Stimulated activated CD4-positive, alpha-beta T cell treated with anti-CD3 and anti-CD28 coated beads, Interleukin-4, amount 100 ng/mL, for 1 hour (primary cell): ENCODE measurements at places on chromosomes 6 and 20.
A peak's percentile ranks its signal among the peaks of the same experiment; 100 is the strongest.

- DNase-seq = no peak
Observed at GRCh38 chr20:54848984-54849538, 373.7 kb downstream of the DOK5 start.

DNA sequence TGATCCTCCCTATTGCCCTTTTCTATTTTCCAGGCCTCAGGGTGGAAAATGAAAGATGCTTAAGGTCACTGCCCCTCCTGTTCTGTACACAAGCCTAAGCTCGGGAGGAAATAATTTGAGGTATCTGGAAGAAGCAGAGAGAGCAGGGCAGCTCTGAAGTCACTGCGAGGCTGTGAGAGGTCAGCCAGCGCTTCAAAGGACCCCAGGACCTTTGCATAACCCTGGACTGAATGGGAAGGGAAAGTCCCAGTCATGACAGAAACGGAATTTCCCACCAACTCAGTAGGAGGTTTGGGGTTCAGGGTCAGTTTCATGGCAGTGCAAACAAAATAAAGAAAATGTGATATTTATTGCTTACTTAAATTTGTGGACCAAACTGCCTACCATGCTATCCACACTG, 58.1 kb downstream of the LRFN2 start:
- DNase-seq = no peak

GRCh38 chr20:52978851-52979250, 6.7 kb downstream of the TSHZ2 start:
- no peak for DNase-seq

DNA sequence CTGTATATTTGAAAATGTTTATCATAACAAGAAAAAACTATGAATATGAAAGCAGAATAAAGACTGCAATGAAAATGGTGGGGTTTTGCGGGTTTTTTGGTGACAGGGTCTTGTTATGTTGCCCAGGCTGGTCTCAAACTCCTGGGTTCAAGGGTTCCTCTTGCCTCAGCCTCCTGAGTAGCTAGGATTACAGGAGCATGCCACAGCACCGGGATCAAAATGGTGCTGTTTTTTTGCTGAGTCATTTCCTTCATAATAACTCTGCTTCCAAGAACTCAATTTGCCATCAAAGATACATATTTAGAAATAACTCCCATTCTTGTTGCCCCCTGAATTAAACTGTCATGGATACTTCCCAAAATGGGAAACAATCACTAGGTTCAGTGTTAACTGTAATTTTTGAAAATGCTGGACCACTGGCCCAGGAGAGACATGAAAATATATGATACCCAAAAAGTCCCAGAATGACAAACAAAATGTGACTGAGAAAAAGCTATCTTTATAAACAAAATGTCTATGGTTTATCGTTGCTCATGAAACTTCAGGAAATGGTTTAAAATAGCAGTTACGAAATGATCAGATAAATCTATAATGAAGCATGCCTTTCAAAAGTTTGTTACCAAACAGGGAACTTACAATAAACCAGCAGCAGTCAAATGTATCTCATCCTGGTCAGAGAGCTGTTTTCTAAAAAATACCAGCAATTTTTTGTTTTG, 32.2 kb downstream of the ILRUN start:
- no peak for DNase-seq

GRCh38 chr6:52576392-52577021, 353 bp downstream of the TRAM2 start:
- DNase-seq = peak; percentile 60
